ENCODE measurements at places on chromosomes 6 and 20.

- DNase-seq: no peak
These were observed 22.1 kb upstream of the ZNF318 start for GRCh38 chr6:43391440-43392031.

- no peak for DNase-seq
These were observed 83.3 kb downstream of the TAF4 start for GRCh38 chr20:61982191-61982950.

- DNase-seq: no peak
These were observed 157.4 kb upstream of the ZNF217 start for GRCh38 chr20:53750827-53751619.

DNA sequence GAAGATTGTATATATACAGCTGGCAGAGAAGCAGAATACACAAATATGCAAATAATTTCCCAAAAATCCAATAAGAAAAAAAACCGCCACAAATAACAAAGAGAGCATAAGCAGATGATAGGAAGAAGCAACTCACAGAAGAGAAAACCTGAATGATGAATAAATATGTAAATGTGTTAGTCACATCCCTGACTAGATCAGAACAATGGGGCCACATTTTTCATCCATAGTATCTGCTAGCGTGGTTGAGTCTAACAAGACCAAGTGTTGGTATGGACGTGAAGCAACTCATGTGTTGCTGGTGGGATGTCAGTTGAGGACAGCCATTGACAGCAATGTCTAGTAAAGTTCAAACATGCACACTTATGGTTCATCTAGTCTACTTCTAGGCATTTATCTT, 3.9 kb upstream of the SLC22A3 start:
- DNase-seq: no peak

DNA sequence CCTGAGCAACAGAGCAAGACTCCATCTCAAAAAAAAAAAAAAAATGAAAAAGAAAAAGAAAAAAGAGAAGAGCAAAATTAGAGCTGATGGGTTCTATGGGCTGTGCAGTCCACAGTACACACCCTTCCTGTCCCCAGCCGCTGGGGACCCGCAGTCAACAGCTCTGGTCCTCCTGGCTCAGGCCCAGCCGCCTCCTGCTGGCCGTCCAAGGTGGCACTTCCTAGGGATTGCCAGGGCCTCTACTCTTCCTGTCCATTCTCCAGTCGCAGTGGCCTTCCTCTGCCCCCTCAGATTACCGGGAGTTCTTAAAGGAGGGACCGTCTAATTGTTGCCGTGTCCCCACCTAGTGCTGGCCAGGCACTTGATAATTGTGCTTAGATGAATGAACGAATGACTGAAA, 41.7 kb downstream of the TMEM242 start:
- no peak for DNase-seq

DNA sequence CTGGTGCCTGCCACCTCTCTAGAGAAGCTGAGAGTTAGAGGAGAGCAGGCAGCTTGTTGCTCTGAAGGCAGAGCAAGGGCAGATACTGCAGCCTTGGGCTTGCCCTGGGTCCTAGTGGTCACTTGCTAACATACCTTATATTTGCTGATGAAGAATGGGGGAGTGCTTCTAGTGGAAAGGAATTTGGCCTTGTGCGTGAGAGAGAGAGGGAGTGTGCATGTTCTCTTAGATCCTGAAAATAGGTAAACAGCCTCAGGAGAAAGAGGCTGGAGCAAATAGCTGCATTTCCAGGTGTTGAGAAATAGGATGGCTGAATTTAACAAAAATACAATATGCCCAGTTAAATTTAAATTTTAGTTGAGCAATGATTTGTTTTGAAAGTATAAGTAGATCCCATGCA, 724.5 kb upstream of the FLRT3 start:
- no peak for DNase-seq

DNA sequence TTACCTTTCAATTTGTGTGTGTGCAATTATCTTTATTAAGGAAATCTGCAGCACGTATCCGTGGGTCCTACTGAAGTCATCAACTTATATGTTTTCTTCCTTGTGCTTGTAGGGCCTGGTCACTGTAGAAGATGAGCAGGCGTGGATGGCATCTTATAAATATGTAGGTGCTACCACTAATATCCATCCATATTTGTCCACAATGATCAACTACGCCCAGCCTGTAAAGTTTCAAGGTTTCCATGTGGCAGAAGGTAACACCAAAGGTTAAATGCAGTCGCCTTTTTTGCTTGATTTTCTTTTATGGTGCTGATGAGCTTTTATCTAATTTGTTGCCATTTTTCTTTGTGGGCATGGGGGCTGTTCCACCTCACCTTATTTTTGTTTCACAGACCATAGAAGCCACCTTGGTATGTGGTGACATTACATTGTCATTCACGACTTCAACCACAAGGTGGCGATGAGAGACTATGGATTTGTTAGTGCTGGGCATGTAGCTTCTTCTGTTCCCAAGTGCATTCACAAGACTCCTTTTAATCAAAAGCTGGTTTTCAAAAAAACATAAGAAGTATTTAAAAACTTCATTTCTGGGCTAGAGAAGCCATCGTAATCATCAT, 106.5 kb upstream of the LAMP5 start:
- DNase-seq: peak; percentile 10

- DNase-seq: no peak
These were observed 49.1 kb downstream of the AKAP12 start for GRCh38 chr6:151288712-151289398.

DNA sequence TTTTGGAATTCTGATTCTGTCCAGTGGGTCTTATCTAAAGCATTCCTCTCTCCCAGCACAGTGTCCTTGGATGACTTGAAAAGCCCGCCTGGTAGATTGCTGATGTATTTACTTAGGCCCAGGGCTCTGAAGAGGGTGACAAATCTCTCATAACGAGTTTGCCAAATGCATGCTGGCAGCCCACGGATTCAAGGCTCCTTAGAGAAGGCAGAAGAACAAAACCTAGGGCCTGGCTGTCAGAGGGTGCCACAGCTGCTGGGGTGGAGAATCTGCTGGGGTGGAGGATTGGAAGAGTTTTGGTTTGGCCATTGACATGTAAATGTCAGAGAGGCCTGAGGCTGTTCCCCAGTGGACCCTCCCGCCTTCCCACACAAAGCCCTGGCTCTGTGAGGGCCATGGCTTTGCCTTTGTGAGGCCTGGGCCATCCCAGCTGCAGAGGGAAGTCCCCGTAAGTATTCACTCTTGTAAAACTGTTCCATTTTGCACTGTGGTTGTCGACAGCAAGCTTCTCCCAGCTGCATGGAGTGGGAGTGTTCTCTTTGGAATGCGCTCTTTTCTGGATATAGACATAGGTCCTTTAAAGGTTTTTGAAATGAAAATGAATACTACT, 50.3 kb downstream of the ANKRD6 start:
- no peak for DNase-seq

- no peak for DNase-seq
These were observed at the start of gene WFDC2 for GRCh38 chr20:45469336-45470261. WFDC2 (plus strand) TSS chr20:45469753; CDS start chr20:45469782, 29 bp downstream.

GRCh38 chr6:100105138-100105537, 111.1 kb upstream of the MCHR2 start:
- no peak for DNase-seq

GRCh38 chr6:116557893-116558292, 4.3 kb downstream of the CALHM4 start:
- DNase-seq: no peak

GRCh38 chr6:28658475-28659249, 133.0 kb downstream of the GPX5 start:
- no peak for DNase-seq

DNA sequence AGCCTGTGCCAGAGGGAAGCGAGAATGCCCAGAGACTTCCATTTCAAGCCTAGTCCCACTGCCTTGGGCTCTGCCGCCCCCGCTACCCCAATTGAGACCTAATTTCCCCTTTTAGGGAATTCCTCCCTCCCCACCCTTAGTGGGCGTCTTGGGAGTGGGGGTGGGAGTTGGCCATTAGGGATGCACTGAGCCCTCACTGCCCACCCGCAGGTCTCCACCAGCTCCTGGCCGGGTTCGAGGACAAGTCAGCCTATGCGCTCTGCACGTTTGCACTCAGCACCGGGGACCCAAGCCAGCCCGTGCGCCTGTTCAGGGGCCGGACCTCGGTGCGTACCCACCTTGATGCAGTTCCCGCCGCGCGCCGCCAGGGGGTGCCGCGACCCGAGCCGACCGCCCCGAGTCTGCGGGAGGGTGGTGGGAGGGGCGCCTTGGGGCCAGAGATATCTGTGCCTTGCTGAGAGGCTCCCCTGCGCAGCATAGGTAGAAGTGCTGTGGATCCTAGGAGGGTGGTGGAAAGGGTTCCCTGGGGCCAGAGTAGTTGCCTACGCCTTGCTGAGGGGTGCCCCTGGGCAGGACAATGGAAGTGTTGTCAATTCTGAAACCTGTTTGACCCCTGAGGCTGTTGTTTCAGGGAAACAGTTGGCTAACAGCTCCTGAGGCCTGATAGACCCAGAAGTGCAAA, 9.2 kb downstream of the ITPA start:
- DNase-seq: no peak

- DNase-seq: peak; percentile 4
These were observed 31.7 kb downstream of the MOXD1 start for GRCh38 chr6:132369526-132369925.

- DNase-seq: no peak
These were observed 1.5 kb downstream of the ID4 start for GRCh38 chr6:19838442-19839236.

GRCh38 chr6:140440223-140440835, 1065.9 kb upstream of the CITED2 start:
- no peak for DNase-seq

- no peak for DNase-seq
These were observed 32.9 kb downstream of the FRK start for GRCh38 chr6:116027801-116028200.

DNA sequence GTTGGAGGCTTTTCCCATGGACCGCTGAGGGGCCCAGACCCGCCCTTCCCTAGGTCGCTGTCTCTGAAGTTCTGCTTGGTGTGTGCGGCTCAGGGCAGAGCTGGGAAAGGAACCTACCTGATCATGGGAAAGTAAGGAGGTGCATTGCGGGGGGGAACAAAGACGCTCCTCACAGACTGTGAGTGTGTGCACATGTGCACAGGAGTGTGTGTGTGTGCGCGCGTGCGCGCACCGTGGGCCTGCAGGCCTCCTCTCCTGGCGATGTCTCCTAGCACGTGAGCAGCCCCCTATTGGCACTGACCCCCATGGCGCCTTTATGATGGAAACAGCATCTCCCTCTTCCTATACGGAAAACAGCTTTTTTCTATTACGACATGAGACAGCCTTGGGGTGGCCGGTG, 224.1 kb downstream of the TAF4 start:
- no peak for DNase-seq

DNA sequence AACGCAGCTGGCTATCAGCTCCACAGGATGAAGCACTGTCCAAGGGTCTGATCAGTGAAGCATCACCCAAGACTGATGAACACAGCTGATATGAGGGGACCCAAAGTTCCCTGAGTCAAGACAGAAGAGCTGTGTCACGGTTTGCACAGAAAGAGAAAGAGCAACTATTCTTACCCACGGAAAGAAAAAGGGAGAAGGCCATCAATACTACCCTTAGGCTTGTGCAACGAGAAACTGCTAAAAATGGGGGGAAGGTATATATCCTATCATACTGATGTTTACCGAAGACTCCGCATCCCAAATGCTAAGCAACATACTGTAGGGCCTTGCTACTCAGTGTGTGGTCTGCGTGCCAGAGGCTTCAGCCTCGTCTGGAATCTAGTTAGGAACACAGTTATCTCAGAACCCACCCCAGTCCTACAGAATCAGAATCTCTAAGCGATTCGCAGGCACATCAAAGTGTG, 665 bp downstream of the FASTKD5 start:
- DNase-seq: no peak

GRCh38 chr6:113854531-113855499, 2.3 kb upstream of the MARCKS start:
- peak; percentile 78 for DNase-seq

DNA sequence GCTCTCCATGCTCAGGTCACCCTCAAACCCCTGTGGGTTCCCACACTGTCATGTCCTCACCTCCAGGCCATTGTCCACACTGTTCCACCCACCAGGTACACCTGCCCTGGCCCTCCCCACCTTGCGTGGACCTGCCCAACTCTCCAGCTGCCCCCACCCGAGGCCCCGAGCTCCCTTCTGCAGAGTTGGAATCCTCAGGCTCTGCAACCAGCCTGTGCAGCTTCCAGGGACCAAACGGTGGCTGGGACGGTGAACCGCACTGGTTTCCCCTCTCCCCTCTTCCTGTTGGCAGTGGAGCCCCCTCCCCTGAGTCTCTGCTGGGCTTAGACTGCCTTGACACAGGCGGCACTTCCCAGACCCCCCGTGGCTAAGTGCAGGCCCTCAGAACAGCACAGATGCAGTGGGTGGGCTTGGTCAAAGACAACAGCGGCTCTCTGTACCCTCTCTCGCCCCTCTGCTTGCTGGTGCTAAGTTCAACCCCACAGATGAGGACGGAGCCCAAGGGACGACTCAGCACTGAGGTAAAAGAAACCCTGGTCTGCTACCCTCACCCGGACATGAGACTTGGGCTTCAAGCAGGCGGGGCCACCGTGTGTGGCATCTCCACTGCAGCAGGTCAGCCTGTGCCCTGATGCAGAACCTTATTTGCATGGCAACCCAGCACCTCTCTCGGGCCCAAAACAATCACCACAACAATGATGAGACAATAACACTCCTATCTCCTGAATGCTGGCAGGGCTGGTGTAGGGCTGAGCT, 11.0 kb downstream of the ZBP1 start:
- DNase-seq: no peak

- no peak for DNase-seq
These were observed 336 bp upstream of the SMPDL3A start for GRCh38 chr6:122788663-122789181.

DNA sequence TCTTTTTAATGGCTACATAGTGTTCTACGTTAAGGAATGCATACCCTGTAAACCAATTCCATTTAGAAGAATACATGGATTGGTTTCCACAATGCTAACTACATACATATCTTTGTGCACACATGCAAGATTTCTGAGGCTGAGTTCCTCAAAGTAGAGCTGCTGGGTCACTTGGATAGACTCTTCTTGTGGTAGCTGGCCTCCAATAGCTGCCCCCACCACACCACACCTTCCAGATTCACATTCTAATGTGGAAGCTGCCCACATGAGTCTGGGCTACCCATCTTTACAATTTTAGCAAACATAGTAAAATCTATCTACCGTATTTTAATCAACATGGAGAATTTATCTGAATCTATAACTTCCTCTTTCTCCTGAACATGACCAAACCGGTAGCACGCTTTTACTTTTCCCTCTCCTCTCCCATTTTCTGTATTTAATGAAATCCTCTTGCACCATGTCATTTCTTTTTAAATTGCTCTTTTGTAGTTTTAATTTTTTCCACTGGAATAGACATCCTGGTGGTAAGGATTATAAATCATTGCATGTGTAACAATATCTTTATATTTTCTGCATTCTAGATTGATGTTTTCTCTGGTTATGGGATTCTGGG, 74.7 kb upstream of the CITED2 start:
- no peak for DNase-seq

- no peak for DNase-seq
These were observed 62.2 kb upstream of the PLN start for GRCh38 chr6:118485601-118486550.

- no peak for DNase-seq
These were observed 10.1 kb downstream of the EZR start for GRCh38 chr6:158808941-158809678.

GRCh38 chr6:75493400-75494064, at the start of gene FILIP1:
FILIP1 (minus strand) TSS chr6:75493800; CDS start chr6:75414972, 78,828 bp downstream.
- no peak for DNase-seq
